Stimulated activated CD4-positive, alpha-beta T cell treated with anti-CD3 and anti-CD28 coated beads, Interleukin-15, amount 100 ng/mL, for 24 hours (primary cell): ENCODE measurements at places on chromosomes 3 and 15.

DNA sequence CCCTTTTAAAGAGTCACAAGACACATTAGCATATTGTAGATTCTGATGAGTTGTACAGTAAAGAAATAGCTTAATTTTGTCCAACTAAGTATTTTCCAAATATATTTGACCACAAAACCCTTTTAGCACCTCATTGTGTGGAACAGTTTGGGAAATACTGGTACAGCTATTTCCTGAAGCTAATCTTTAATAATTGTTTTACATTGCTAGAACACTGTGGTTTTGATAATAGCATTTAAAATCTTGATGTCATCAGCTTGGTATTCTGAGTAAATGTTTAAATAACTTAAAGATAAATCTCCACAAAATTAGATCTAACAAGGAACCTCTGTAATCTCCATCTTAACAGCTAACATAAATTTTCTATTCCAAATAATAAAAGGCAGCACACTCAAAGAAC is 140.0 kb upstream of the MLF1 start:
- no peak for DNase-seq

GRCh38 chr3:187101184-187102072 is 37.9 kb downstream of the RPL39L start:
- peak; percentile 66 for DNase-seq

- DNase-seq = no peak
Observed at GRCh38 chr3:173111321-173111720, 29.7 kb downstream of the SPATA16 start.

GRCh38 chr3:37556789-37557301 is 304.8 kb upstream of the CTDSPL start:
- DNase-seq = no peak

DNA sequence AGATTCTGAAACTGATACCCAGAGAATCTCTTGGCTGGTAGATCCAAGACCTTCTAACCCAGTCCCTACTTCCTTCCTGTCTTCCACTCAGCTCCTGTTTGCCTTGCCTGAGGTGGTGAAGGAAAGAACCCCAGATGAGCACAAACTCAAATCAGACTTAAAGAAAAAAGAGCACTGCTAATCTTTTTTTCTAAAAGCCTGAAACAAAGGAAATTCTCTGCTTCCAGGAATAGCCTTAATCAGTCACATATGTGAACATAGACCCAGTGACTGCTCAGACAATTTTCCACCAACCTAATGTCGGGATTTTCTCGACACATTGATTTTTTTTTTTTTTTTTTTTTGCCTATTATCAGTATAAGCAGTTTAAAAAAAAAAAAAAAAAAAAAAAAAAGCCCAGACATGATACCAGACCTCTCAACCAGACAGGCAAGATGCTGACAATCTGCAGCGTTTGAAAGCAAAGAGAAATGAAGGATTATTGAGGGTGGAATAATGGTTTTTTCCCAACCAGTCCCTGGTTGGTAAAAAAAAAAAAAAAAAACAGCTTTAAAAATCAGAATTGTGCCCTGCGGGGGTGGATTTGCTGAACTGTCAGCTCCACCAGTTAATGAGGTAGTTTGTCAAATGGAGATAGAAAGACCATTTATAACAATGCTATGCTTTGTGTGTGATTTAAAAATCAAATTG is 256.8 kb upstream of the RARB start:
- no peak for DNase-seq

GRCh38 chr3:115169808-115170207 is 22.7 kb upstream of the ZBTB20 start:
- no peak for DNase-seq

DNA sequence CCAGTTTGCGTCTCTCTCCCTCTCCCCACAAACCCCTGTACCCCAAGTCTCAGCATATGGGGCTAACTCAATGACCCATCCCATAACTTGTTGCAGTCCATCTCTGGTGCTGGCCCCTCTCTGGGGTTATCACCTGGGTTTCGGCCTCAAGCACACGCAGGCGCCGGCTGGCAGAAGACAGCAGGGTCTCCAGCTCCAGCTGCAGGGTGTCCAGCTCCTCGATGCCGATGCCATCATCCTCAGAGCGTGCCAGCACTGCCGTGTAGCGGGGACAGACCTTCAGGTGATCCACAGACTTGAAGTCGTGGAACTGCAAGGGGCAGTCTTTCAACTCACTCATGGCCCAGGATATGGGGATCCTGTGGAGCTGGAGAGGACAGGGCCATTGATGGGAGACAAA is 1.1 kb downstream of the TADA3 start:
- DNase-seq = no peak

DNA sequence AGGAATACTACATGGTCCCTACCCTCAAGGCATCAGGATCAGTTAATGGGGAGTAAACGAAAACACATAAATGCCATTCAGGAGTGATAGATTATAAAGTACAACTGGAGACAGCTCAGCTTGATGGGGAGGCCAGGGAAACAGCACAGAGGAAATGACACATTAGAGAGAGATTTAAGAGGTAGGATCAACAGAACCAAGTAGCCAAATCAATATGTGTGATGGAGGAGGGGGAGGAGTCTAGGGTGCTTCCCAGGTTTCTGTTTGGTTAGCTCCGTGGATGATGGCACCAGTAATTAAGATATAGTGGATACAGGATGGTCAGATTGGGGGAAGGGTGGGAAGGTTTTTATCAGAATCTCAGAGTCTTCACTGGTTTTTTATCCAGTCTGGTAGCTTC is 229.5 kb upstream of the ROPN1 start:
- no peak for DNase-seq

GRCh38 chr3:190336516-190337189 is 14.4 kb upstream of the CLDN1 start:
- no peak for DNase-seq

GRCh38 chr3:16993227-16993626 is 108.5 kb downstream of the PLCL2 start:
- no peak for DNase-seq

GRCh38 chr3:133426721-133427120 is 26.9 kb downstream of the BFSP2 start:
- DNase-seq = no peak

DNA sequence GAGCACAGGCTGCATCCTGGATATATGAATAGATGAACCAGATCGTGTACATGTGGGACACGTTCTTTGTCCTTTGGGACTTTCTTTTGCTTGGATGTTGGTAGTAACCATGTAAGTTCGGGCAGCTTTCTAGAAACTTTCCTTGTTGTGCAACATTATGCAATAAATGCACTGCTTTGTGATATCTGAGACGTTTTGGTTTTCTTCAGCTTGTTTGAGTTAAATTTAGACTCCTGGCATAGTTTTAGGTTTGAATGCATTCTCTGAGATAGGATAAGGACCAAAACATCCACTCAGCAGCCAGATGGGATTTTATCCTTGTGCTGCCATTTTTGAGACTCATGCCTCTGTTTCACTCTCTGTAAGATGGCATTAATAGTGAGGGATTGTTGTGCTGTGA is 158.9 kb downstream of the IGF1R start:
- no peak for DNase-seq

DNA sequence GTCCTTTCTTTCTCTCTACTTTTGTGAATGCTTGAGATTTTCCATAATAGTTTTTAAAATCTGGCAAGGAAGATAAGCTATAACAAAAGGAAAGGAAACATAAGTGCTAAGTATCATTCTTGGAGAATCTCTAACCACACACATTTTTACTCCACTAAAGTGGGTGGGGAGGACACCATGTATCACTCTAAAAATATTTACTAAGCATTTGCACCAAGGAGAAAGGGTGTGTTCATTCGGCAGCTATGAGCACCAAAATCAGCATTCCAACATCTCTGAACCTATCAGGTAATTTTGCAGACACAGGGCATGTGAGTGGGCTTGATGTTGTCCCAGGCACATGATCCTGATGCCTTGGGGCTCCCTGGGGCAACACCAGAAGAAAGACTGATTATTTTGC is 5.5 kb downstream of the B4GALT4 start:
- no peak for DNase-seq

- no peak for DNase-seq
Observed at GRCh38 chr15:82986442-82986780, 401 bp downstream of the RAMAC start.

DNA sequence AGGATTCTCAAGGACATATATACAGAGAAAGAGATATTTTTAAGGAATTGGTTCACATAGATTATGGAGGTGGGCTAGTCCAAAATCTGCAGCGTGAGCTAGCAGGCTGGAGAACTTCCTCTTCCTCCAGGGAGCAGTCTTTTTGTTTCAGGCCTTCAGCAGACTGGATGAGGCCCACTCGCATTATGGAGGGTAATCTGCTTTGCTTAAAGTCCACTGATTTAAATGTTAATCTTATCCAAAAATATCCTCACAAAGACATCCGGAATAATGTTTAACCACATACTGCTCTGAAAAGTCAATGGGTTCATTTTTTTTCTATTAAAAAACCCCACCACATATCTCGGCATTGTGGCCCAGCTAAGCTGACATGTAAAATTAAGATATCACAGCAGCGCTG is 22.2 kb upstream of the NRROS start:
- DNase-seq = no peak

DNA sequence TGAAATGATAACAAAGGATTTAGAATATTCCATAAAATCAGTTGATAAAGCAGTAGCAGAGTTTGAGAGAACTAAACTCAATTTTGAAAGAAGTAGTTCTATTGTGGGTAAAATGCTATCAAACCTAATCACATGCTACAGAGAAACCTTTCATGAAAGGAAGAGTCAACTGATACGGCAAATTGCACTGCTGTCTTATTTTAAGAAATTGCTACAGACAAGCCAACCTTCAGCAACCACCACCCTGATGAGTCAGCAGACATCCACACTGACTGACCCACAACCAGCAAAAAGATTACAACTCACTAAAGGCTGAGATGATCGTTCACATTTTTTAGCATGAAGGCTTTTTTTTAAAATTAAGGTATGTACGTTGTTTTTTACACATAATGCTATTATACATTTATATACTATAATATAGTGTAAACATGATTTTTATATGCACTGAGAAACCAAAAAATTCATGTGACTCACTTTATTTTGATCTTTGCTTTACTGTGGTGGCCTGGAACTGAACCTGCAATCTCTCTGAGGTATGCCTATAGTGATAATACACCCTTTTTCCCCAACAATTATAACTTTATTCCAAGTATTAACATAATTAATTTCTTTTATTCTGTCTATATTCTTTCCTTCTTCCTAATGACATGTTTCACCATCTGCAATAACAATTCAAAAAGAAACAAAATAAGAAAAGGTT is 109.9 kb downstream of the TBC1D5 start:
- peak; percentile 16 for DNase-seq

DNA sequence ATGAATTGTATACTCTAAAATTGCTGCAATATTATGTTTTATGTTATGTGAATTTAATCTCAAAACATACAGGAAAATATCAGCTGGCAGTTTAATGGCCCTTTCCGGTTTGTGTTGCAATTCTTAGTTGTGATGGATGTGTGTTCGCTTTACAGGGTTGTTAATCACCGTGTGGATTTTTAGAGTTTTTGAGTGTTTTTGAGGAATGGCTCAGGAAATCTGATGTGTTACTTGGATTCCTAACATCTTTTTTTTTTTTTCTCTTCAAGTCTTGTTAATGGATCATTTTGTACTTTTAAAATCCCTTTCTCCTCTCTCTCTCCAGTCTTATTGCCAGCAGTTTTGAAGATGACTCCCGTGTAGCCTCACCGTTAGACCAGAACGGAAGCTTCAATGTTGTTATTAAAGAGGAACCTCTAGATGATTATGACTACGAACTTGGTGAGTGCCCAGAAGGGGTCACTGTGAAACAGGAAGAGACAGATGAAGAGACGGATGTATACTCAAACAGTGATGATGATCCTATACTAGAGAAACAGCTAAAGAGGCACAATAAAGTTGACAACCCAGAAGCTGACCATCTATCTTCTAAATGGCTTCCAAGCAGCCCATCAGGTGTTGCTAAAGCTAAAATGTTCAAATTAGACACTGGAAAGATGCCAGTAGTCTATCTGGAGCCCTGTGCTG is 35.7 kb downstream of the MGA start:
- peak; percentile 38 for DNase-seq

DNA sequence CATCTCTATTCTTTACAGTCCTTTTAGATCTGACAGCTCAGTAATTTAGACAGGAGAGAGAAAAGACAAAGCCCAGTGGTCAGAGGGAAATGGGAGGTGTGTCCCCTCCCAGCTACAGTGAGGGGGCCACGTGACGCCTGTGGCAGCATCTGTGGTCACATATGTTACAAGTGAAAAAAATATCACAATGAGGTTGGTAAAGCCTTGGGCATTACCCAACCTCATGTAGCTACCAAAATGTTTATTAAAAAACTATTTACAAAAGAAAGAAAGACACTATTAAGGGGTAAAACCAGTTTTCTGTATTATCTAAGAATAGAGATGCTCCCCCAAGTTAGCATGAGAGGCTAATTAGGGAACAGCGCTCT is 42.9 kb upstream of the PLCL2 start:
- DNase-seq = peak; percentile 39

DNA sequence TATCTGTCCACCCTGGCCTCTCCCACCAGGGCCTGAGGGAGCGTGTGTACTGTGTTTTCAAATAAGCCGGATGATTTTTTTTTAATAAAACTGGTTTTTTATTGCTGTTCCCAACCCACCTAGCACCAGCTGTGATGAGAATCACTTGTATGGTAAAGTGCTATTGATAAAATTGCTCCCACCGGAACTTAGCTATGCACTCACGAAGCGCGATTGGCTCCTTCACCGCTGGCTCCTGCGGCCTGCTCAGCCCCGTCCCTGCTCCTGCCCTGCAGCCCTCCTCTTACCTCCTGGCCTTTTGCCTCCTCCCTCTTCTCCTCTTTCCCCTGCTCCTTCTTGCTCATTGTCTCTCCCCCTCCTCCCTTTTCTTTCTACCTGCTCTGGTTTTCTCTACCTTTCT is 183.7 kb downstream of the TLE3 start:
- DNase-seq = no peak

- DNase-seq = no peak
Observed at GRCh38 chr3:129371041-129371826, 57.2 kb downstream of the EFCAB12 start.

GRCh38 chr3:45712434-45713110 is 23.4 kb downstream of the SACM1L start:
- no peak for DNase-seq

DNA sequence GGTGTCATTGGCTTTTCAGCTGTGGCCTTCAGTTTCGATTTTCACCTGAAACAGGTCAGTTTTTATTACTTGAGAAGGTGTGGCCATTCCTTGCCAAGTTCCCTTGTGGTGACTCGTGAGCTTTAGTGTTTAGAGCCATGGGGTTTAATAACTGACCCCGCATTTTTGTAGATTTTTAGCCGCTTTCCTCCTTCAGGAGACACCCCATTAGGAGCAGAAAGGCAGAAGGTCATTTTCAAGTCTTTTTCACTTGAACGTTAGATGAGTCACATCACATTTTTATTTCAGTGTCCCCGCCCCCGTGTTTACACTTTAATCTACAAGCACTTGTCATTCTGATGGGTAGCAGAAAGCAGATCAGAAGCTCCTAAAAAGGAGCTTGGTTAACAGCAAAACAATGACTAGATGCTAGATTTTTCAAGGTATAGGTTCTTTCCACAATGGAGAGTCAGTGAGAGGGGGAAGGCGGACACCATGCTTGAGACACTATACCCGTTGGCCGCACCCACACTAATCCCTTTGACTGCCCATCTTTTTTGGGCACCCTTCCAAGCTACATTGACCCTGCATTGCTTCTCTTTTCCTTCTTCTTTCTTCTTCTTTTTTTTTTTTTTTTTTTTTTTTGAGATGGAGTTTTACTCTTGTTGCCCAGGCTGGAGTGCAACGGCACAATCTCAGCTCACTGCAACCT is 132.7 kb downstream of the GHSR start:
- no peak for DNase-seq
